ENCODE measurements at places on chromosomes 6 and 20. TPM values are rescaled to one million over a fixed set of nuclear protein-coding genes. Genes with fewer than 3 reads are reported as not detected.
A peak's percentile ranks its signal among the peaks of the same experiment; 100 is the strongest.

GRCh38 chr6:10586302-10586701 lies 65.2 kb downstream of the GCNT2 start:
- DNase-seq, result no peak

DNA sequence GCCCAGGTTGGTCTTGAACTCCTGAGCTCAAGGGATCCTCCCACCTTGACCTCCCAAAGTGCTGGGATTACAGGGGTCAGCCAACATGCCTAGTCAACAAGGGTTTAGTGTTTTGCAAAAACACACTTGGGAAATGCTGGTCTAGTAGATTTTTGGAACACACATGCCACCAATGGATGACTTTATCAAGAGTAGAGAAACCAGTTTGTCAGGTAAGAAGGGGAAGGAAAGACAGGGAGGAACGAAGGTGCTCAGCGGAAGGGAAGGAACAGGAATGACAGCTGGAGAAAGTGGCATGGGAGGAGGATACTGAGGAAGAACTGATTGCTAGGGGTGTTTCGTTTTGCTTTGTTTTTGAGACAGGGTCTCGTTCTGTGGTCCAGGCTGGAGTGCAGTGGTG lies 15.6 kb upstream of the SEC63 start:
- no peak for DNase-seq

- no peak for DNase-seq
Measured at GRCh38 chr6:90715093-90715655, 128.3 kb upstream of the MAP3K7 start.

DNA sequence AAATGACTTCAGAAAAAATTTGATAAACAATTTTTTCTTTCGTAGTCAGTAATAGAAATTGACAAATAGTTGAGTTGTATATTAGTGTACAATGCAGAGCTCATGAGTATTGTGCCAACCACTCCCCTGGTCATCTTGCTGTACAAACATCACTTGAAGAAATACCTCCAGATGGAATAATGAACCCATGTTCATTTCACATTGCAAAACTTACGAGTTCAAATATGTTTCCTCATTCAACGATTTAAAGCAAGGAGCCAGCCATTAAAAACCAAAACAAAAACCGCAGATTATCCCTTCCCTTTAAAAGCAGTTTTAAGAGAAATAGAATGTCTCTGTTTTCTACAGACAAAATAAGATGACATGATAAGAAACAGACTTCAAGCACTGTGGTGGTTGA lies 62.5 kb downstream of the RALGAPA2 start:
- DNase-seq, result no peak

KIF3B gene
- 16.0 TPM for polyA plus RNA-seq

DNA sequence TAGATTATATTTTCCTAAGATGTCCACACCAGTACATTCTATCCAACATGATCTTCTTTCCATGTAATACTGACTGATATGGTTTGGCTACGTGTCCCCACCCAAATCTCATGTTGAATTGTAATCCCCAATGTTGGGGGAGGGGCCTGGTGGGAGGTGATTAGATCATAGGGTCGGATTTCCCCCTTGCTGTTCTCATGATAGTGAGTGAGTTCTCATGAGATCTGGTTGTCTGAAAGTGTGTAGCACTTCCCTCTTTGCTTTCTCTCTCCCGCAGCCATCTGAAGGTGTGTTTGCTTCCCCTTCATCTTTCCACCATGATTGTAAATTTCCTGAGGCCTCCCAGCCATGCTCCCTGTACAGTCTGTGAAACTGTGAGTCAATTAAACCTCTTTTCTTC lies 12.2 kb upstream of the HBS1L start:
- DNase-seq, result no peak

GRCh38 chr6:95784019-95784418 lies 206.7 kb downstream of the MANEA start:
- no peak for DNase-seq

GDAP1L1 gene
- 0.37 TPM for polyA plus RNA-seq

- no peak for DNase-seq
Measured at GRCh38 chr6:44265722-44266233, 427 bp upstream of the NFKBIE start.

- no peak for DNase-seq
Measured at GRCh38 chr6:136077834-136078576, 172.1 kb downstream of the MTFR2 start.

GRCh38 chr6:88538130-88538706 lies 372.1 kb upstream of the CNR1 start:
- peak; percentile 24 for DNase-seq

SLA2 gene
- 0.33 TPM for polyA plus RNA-seq

CAP2 gene
- polyA plus RNA-seq, result 201 TPM

ADGRF4 gene
- polyA plus RNA-seq, result not detected

- peak; percentile 56 for DNase-seq
Measured at GRCh38 chr6:70686548-70687133, 19.0 kb downstream of the SMAP1 start.

DNA sequence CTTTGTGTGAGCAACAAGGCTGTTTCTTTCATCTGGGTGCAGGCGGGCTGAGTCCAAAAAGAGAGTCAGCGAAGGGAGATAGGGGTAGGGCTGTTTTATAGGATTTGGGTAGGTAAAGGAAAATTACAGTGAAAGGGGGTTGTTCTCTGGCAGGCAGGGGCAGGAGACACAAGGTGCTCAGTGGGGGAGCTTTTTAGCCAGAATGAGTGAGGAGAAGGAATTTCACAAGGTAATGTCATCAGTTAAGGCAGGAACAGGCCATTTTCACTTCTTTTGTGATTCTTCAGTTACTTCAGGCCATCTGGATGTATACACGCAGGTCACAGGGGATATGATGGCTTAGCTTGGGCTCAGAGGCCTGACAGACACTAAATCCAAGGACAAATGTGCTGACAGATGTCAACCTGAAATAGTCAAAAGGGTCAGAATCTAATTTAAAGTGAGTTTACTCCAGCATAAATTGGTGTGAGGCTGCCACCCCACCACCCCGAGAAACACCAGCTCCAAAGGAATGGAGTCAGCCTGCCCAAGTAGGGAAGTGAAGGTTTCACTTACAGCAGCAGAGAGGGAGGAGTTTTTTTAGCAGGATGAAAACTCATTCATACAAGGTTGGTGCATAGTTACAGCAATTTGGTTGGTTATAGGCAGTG lies 560.0 kb upstream of the CDH4 start:
- DNase-seq, result no peak

- no peak for DNase-seq
Measured at GRCh38 chr20:41048461-41049301, 20.1 kb downstream of the TOP1 start.

PTCHD4 gene
- 2.6 TPM for polyA plus RNA-seq

UNC93A gene
- not detected for polyA plus RNA-seq
